Mesenteric fat pad (tissue), 1 donor: ENCODE measurements at places on chromosomes 13 and 19. TPM values are rescaled to one million over a fixed set of nuclear protein-coding genes. Genes with fewer than 3 reads are reported as not detected.

KBTBD7 gene
- total RNA-seq = 4.6 TPM

ZNF415 gene
- total RNA-seq = 12.7 TPM

KRTDAP gene
- total RNA-seq = not detected

GRCh38 chr13:97005625-97006262 lies 11.5 kb upstream of the OXGR1 start:
- DNase-seq = no peak

GRCh38 chr19:16265205-16265604 lies 59.4 kb upstream of the KLF2 start:
- DNase-seq = no peak

- no peak for DNase-seq
These were observed 186.7 kb downstream of the COL4A1 start for GRCh38 chr13:110119935-110120905.

DNA sequence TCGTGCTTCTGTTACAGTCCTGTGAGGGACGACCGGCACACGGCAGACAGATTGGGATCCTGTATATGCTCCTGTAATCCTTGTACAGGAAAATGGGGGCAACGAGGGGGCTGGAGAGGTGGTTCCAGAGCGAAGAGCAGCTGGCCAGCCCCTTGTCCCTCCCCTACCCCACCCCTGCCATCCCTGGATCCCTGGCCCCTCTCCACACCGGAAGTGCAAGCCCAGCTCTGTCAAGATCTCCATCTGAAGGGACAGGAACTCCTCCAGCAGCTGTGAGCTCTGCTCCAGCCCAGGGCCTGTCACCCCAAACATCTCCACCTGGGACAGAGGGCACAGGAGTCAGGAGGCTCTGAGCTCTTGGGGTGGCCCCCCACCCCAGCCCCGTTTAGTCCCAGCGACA lies 5.5 kb upstream of the CCER2 start:
- no peak for DNase-seq

GRCh38 chr13:45859705-45860104 lies 8.2 kb upstream of the SIAH3 start:
- DNase-seq = no peak

DNA sequence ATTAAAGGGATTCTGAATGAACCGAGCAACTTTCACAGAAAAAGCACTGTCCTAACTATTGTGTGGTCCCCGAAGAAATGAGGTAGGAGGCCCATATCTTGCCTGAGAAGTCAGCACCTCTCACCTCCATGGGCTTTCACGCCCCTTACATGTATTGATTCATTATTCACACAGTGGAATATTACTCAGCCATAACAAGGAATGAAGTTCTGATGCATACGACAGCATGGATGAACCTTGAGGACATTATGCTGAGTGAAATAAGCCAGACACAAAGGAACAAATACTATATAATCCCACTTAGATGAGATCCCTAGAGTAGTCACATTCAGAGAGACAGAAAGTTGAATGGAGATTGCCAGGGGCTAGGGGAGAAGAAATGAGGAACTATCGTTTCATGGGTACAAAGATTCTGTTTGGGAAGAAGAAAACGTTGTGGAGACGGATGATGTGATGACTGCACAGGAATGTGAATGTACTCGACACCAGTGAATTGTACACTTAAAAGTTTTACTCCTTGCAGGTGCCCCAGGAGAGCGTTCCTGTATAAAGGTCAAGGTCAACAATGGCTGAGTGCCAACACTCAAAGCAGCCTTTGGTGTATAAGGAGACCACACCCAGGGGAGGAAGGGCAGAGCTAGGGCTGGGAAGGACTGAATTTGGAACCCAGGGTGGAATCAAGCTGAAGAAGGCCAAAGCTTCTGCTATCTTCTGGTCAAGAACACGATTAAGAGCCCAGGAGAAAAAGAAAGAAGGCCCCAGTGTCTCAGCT lies 22.5 kb downstream of the ZIC5 start:
- no peak for DNase-seq

- no peak for DNase-seq
These were observed 202.2 kb downstream of the SUCLA2 start for GRCh38 chr13:47798906-47799305.
